Stimulated activated CD4-positive, alpha-beta T cell treated with anti-CD3 and anti-CD28 coated beads, Interleukin-12 subunit alpha, Interleukin-12 subunit beta, amount 100 ng/mL, for 24 hours (primary cell): ENCODE measurements at places on chromosomes 16 and 17.
A peak's percentile ranks its signal among the peaks of the same experiment; 100 is the strongest.

- DNase-seq, result peak; percentile 45
These were observed 4.8 kb downstream of the P2RX1 start for GRCh38 chr17:3911271-3912053.

DNA sequence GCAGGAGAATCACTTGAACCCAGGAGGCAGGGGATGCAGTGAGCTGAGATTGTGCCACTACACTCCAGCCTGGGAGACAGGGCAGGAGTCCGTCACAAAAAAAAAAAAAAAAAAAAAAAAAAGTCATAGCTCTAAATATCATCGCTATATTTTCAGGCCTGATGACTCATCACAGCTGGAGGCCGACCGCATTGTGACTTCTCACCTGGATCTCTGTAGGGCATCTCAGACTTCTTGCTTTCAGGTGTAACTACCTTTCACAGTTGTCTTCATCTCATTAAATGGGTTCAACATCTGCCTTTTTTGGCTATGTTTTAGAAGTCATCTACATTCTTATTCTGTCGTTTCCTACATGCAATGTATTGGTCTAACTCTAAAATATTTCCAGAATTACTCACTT lies 353.1 kb upstream of the MON1B start:
- DNase-seq, result no peak

- DNase-seq, result no peak
These were observed 201.7 kb downstream of the NPIPB11 start for GRCh38 chr16:29204806-29205135.

DNA sequence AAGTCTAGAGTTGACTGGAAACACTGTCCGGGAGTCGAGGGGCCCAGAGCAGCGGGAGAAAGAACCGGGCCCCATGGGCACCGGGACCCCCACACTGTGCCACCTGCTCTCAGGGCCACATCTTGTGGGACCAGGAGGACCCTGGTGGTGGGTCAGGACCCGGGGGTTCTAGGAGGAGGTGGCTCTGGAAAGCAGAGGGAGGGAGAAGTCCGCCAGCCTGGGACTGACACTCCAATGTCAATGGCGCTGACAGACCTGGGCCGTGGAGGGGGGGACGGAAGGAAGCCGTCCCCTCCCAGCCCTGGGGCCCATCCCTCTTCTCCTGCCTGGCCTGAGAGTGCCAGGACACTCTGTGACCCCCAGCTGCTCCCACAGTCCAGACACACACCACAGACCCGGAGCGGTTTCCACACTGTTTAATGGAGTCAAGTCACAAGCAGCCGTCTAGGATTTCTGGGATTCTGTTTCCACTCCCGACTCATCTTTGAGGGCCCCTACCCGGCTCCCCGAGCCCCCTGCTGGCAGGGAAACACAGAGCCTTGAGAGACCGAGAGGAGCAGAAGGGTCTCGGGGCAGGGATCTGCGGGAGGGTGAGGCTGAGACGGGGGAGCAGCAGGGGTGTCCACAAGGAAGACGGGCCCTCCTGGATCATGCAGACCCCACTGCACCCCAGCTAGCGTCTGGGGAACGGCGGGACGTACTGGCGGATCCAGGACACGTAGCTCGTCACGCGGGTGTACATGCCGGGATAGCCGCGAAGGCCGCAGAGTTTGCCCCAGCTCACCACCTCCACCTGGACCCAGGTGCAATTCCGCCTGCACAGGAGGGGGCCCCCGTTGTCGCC lies 23.5 kb upstream of the UBE2I start:
- no peak for DNase-seq
